Activated T-helper 9 cell treated with anti-CD3 and anti-CD28 coated beads, Interleukin-2, amount 50 U/mL, for 16 hours (primary cell): ENCODE measurements at places on chromosomes 4 and X.

- DNase-seq = no peak
Observed at GRCh38 chrX:118961866-118962560, 12.4 kb upstream of the LONRF3 start.

- DNase-seq = no peak
Observed at GRCh38 chr4:70515367-70516250, 2.8 kb upstream of the AMTN start.

- no peak for DNase-seq
Observed at GRCh38 chr4:107069049-107069448, 32.9 kb upstream of the DKK2 start.

DNA sequence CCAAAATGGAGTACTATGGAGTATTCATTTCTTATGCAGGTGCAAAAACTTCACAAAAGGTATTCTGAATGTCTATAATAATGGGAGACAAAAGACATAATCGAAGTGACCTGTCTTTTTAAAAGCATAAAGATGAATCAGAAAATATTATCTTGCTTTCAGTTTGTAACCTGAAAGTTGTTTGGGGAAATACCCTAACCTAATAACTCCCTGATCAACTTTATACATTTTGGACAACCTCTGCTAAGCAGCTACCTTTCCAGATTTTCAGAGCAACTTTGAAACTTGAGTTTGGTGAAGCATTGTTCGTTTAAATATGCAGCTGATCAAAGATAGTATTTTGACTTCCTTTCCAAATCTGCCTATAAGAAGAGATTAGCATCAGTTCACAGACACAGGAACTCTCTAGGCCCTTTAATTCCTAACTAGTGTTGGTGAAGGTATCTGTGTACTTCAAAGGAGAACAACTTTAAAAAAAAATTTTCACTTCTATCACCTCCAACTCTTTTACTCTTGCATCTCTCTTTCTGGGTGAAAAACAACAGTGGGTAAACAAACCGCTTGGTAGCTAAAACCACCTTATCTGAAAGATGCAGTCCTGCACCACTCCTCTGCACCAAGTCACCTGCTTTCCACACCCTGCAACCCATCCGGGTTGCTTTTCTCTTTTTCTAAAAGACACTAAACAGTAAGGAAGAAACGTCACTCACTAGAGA lies 26.5 kb downstream of the CD40LG start:
- no peak for DNase-seq

DNA sequence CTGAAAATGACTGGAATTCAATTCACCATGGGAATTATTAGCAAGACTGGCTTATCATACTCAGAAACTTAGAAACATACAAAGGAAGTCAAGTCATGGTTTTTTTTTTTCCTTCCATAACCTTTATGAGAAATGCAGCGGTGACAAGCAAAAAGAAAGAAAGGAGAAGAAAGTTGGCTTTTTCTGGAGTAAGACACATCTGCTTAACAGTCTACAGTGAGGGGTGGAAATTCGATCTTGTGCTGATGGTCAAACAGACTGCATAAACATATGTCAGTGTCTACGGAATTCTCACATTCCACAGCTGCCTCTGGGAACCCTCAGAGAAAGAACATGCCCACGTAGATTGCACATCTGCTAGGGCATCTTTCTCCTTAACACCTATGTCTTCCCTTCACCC lies 54.6 kb downstream of the PROM1 start:
- no peak for DNase-seq

- DNase-seq = no peak
Observed at GRCh38 chr4:154559494-154560418, 3.1 kb upstream of the FGB start.
